ENCODE measurements at places on chromosomes 2 and 18. TPM values are rescaled to one million over a fixed set of nuclear protein-coding genes. Genes with fewer than 3 reads are reported as not detected.

- no peak for DNase-seq
- no peaks in the 10 kb centered on the region for H3K27me3 ChIP-seq
- H3K36me3 ChIP-seq: no peaks in the 10 kb centered on the region
- H3K27ac ChIP-seq: no peak overlapping the region
Observed at GRCh38 chr2:20187331-20187730, 37.6 kb downstream of the SDC1 start.

GRCh38 chr2:63888490-63889402 is 47.0 kb downstream of the UGP2 start:
- no peaks in the 10 kb centered on the region for H3K27me3 ChIP-seq
- DNase-seq: peak; percentile 40
- peaks cover 91% of the 10 kb centered on the region for H3K36me3 ChIP-seq

GRCh38 chr2:203876328-203876727 is 8.8 kb downstream of the CTLA4 start:
- no peaks in the 10 kb centered on the region for H3K27me3 ChIP-seq
- no peaks in the 10 kb centered on the region for H3K4me1 ChIP-seq
- no peaks in the 10 kb centered on the region for H3K36me3 ChIP-seq

DNA sequence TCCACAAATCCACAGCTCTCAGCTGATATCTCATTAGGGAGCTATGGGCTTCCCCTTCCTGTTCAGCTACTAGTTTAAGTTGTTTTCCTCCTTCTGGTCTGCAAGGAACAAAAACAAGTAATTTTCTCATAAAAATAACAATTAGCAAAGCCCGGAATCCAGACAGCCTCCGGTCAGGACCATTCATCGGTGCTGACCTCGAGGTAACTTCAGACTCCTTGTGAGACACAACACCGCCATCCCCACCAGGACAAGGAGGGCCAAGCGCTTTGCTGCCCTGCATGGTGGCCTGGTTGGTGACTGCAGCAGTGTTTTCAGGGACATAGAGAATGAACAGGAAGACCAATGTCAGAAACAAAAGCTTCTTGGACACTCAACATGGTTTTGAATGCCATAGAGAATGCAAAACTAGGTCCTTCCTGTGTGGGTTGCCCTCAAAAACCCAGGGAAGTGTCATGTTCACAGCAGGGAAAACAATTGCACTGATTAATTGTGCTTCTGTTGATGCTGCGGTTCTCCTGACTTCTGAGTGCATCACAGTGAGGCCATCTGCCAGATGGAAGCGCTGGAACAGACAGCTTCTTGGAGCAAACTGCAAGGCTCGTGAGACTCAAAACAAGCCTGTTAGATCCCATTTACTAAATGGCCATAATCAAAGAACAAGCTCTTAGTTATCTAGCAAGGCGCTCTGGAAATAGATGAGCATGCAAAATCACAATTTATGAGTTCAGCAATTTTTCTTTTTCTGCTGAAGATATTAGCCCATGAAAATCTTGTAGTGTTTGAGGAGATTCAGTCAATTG is 77.1 kb downstream of the HS1BP3 start:
- no peak for DNase-seq
- no peaks in the 10 kb centered on the region for H3K27me3 ChIP-seq
- H3K27ac ChIP-seq: no peak overlapping the region
- no peaks in the 10 kb centered on the region for H3K4me1 ChIP-seq

- peaks cover 4% of the 10 kb centered on the region for H3K36me3 ChIP-seq
- no peak overlapping the region for H3K4me3 ChIP-seq
- H3K4me1 ChIP-seq: peaks cover 4% of the 10 kb centered on the region
- H3K27ac ChIP-seq: no peak overlapping the region
Observed at GRCh38 chr18:46253498-46253897, 149.3 kb downstream of the HAUS1 start.

DNA sequence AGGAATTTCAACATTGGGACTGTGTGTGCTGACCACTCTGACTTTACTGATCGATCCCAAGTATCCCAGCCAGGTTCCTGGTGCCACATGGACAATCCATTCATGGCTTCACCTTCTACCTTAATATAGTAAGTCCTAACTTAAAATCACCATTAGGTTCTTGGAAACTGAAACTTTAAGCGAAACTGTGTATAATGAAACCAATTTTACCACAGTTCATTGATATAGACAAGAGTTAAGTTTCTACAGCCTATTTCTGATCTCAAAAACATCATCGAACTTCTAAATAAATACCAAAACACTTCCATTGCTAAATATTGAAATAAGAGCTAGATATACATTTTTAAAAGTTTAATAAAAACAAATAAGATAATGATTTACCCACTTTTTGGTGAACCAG is 4.4 kb upstream of the EXOC6B start:
- H3K27ac ChIP-seq: no peak overlapping the region
- no peaks in the 10 kb centered on the region for H3K36me3 ChIP-seq
- no peak for DNase-seq
- no peak overlapping the region for H3K4me3 ChIP-seq
- no peaks in the 10 kb centered on the region for H3K4me1 ChIP-seq

DNA sequence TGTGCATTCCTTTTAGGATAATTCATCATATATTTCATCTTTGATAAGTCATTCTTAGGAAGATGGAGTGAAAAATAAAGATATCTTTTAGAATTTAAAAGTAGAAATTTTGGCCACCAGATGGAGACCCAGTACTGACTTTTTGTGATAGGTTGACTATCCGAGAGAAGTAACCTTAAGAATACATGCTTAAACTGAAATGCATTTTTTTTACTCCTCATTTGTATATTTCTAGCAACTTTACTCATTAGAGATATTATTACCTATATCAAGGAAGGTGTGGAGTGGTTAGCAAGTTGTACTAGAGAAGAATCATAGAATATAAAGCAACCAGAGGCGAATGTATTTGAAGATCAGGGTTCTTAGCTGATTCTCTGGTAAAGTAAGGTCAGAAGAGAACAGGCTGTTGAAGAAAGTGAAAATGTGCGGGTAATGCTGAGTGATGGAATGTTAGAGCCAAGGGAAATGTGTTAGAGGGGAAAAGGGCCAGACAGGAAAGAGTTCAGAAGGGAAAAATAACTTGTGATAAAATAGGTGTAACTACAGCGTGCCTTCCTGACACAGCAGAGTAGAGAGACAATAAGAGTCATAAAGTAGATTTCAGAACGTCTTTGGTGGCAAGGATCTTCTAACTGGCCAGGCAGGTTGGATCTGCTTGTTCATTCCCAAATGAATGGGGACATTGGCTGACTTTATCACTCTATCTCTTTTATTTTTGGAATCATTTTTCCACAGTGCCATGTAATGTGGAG is 52.3 kb downstream of the TDRD15 start:
- no peak overlapping the region for H3K4me3 ChIP-seq
- no peak overlapping the region for H3K27ac ChIP-seq
- DNase-seq: no peak

DNA sequence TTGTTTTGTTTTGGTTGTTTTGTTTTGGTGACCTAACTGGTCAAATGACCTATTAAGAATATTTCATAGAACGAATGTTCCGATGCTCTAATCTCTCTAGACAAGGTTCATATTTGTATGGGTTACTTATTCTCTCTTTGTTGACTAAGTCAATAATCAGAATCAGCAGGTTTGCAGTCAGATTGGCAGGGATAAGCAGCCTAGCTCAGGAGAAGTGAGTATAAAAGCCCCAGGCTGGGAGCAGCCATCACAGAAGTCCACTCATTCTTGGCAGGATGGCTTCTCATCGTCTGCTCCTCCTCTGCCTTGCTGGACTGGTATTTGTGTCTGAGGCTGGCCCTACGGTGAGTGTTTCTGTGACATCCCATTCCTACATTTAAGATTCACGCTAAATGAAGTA is at the start of gene TTR:
TTR (plus strand) TSS at position 250 of the 400 bp plus-strand sequence; CDS start at position 276, 26 bp downstream.
- DNase-seq: no peak
- H3K27me3 ChIP-seq: no peaks in the 10 kb centered on the region
- H3K36me3 ChIP-seq: no peaks in the 10 kb centered on the region
- no peak within 1 kb of the TSS for H3K4me3 ChIP-seq
- no peak within 1 kb of the TSS for H3K27ac ChIP-seq
- H3K4me1 ChIP-seq: no peaks in the 10 kb centered on the region

GRCh38 chr18:49459404-49460171 is 857 bp downstream of the DYM start:
- H3K36me3 ChIP-seq: no peaks in the 10 kb centered on the region
- no peak overlapping the region for H3K27ac ChIP-seq
- DNase-seq: no peak

GRCh38 chr2:140457483-140457882 is 1673.3 kb downstream of the LRP1B start:
- H3K27me3 ChIP-seq: no peaks in the 10 kb centered on the region
- no peak overlapping the region for H3K4me3 ChIP-seq
- no peaks in the 10 kb centered on the region for H3K4me1 ChIP-seq
- no peaks in the 10 kb centered on the region for H3K36me3 ChIP-seq
- DNase-seq: no peak

DNA sequence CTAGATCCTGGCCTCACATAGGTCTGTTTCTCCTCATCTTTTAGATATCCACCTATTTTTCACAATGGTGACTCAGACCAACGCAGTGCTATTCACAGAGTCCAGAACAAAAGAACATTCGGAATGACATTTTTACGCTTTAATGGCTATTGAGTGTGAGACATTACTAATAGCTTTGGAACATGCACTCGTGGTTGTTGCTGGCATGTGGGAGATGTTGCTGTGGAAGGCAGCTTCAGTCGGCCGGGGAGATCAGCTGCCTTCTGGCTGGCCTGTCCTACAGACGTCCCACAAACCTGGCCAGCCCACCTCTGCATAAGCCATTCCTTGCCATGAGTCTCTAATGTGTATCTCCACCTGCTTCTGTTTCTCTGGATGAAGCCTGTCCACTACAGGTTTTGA is 3.4 kb downstream of the MBP start:
- H3K4me3 ChIP-seq: no peak overlapping the region
- no peak for DNase-seq
- H3K4me1 ChIP-seq: peaks cover 2% of the 10 kb centered on the region
- H3K27ac ChIP-seq: no peak overlapping the region
- H3K27me3 ChIP-seq: no peaks in the 10 kb centered on the region

DNA sequence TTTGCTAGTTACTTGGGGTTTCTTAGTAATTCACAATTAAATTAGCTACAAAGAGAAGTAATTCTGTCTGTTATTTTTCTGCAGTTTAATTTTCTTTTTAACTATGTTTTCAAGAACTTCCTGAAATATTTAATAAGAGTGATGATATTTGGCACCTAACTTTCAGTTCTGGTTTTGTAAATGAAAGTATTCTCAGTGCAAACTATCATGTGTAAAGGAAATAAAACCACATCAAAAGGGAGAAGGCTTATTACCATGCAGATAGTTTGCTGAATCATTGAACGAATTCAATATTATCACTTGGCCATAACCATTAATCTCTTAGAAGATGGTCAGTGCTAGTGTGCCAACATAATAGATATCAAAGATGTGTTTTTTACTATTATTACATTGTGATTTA is 29.2 kb downstream of the DYTN start:
- H3K4me3 ChIP-seq: no peak overlapping the region
- DNase-seq: no peak
- no peaks in the 10 kb centered on the region for H3K36me3 ChIP-seq
- H3K4me1 ChIP-seq: no peaks in the 10 kb centered on the region

GRCh38 chr2:241298673-241299072 is 16.8 kb downstream of the HDLBP start:
- no peak overlapping the region for H3K4me3 ChIP-seq
- no peaks in the 10 kb centered on the region for H3K4me1 ChIP-seq
- peaks cover 6% of the 10 kb centered on the region for H3K36me3 ChIP-seq
- no peak for DNase-seq

- H3K4me3 ChIP-seq: no peak overlapping the region
- no peaks in the 10 kb centered on the region for H3K27me3 ChIP-seq
- H3K4me1 ChIP-seq: no peaks in the 10 kb centered on the region
Observed at GRCh38 chr2:70312560-70312959, 10.7 kb upstream of the FAM136A start.

DNA sequence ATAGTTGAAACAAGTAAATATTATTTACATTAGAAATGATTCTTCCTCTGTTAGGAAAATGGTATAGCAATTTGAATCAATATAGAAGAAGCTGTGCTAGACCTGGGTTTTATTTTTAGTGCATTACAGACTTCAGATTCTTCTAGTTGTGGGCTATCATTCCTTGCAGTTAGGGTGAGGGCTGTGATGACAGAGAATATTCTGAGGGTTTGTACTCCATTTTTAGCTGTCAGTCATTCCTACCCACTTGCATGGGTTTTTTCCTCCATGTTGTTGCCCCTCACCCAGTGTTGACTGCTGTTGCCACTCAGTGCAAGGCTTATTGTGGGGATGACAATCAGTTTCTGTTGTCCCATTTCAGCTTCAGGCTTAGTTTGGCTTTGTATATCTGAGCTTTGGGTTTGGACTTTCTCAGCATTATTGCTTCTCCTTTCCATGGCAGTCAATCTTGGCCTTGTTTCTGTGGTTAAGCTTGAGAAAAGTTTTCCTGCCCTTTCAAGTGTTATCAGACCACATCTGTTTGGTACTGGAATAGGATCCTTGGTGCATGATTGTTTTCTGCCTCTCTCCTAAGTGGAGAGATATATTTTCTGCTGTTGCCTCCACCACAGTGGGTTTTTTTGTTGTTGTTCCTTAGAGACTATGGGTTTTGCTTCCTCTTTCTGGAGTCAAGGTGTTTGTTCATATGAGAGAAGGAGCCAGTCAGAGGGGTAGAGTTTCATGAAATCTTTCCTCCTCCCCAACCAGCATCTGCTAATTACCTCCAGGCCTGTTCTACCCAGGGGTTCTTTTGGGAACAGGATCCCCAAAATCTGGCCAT is 312.7 kb upstream of the CWC22 start:
- DNase-seq: no peak
- H3K4me1 ChIP-seq: no peaks in the 10 kb centered on the region
- no peaks in the 10 kb centered on the region for H3K27me3 ChIP-seq
- peaks cover 11% of the 10 kb centered on the region for H3K36me3 ChIP-seq
- no peak overlapping the region for H3K4me3 ChIP-seq

DNA sequence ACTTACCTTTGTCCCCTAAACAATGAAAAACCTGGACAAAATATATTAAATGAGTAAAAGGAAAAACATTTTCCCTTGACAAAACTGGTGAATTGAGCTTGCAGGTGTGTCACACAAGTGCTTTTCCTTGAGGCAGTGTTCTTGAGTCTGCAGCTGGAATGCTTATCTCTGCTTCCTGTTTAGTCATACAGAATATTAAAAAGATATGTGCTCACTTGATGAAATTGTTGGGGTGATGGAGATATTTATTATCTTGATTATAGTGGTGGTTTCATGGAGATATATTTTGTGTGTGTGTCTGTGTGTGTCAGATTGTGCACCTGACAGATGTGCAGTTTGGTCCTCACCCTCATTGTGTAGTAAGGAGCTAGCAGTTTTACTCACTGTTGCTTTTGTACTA is 3.3 kb downstream of the TAF1B start:
- no peaks in the 10 kb centered on the region for H3K27me3 ChIP-seq
- H3K27ac ChIP-seq: no peak overlapping the region
- peaks cover 56% of the 10 kb centered on the region for H3K36me3 ChIP-seq
- no peak overlapping the region for H3K4me3 ChIP-seq
- H3K4me1 ChIP-seq: no peaks in the 10 kb centered on the region

Gene PLEK
- not detected for total RNA-seq

Gene PMAIP1
- 152 TPM for total RNA-seq

Gene R3HDM1
- 59.0 TPM for total RNA-seq

Gene STARD6
- total RNA-seq: not detected

Gene VIL1
- 4.2 TPM for total RNA-seq

Gene SANBR
- total RNA-seq: 8.9 TPM

Gene C2orf72
- 1.0 TPM for total RNA-seq

Gene GREB1
- 15.3 TPM for total RNA-seq

Gene DSG4
- total RNA-seq: not detected

Gene KCNJ13
- total RNA-seq: not detected

Measured in H9 (cell line).